ENCODE measurements at places on chromosomes 2 and 18. TPM values are rescaled to one million over a fixed set of nuclear protein-coding genes. Genes with fewer than 3 reads are reported as not detected.

GRCh38 chr18:54532962-54533361 lies 58.1 kb upstream of the DYNAP start:
- no peak for DNase-seq

- no peak for DNase-seq
Observed at GRCh38 chr2:31728406-31729064, 147.8 kb upstream of the SRD5A2 start.

DNA sequence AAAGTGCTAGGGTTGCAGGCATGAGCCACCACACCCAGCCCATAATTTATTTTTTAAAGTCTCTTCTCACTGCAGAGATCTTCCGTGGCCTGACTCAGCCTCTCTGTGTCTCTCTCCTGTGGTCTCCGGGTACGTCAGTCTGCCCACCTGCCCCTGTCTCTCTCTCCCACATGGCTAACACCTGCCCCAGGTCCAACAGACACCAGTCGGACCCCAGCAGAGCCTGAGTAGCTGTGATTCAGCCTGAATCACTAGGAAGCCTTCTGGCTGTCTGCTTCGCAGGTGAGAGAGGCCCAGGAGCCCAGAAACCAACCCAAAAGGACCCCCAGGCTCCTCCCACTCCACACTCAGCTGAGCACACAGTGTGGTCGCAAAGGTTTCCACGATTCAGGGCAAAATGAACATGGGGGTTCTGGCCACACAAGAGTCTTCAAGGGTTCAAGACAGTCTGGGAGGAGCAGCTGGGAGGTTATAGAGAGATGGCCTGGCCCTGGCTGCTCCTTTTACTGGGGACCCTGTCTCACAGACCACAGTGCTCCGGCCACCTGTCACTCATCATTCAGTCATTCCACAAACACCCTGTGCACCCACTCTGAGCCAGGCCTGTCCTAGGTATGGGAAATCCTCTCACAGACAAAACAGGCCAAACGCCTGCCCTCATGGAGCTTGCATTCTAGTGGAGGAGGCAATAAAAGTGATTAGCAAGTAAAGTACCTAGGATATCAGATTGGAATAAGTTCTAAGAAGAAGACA lies 8.6 kb downstream of the RUFY4 start:
- no peak for DNase-seq

DNA sequence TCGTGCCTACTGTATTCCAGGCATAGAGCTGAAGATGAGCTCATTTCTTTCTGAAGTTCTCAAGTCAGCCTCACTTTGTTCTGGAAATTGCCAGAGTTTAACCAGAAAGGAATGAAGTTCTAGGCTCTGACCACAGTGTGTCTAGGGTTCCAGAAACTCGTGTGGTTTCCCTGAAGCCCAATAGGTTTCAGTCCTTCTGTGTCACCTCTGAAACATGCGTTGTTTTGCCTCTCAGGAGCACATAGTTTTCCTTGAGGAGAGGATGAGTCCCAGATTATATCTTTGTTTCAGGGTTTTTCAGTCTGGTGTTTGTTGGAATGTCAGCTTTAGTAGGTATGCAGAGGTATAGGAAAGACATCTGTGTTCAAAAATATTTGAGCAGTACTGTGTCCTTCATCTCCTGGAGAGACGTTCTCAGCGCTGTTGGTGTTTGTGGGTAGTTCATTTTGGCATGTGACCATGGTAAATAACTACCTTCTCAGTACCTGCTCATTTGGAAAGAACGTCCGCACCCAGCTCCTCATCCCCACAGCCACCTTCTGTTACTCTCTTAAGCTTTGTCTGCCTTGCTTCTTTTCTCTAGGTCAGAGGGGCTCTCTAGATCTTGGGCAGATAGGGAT lies 56.6 kb downstream of the RALBP1 start:
- DNase-seq: no peak

MOB4 gene
- polyA plus RNA-seq: 22.2 TPM

- no peak for DNase-seq
Observed at GRCh38 chr2:604854-605524, 72.2 kb downstream of the TMEM18 start.

GRCh38 chr2:75799859-75800258 lies 89.1 kb upstream of the GCFC2 start:
- DNase-seq: no peak

DNA sequence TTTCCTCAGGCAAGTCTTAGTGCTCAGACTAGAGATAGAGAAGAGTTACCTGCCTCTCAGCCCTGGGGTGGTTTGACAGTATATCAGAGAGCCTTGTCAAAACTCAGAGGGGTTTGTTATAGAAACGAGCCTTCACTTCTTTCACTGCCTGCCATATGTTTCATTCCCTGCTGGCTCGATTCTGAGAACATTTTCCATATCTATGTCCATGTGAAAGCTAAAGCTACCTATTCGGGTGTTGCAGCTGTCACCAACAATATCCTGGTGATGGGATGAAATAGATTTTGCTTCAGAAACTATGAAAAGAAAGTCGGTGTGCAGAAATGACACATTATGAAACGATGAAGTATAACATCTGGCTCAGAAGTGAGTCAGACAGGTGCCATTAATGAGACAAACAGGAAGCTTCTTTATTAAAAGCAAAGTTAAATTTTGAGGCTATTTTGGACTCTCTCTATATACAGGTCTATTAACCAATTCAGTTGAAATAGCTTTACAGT lies 56.1 kb upstream of the TANK start:
- DNase-seq: no peak

C2orf74 gene
- polyA plus RNA-seq: 18.6 TPM

GRCh38 chr2:218329826-218330593 lies 26.6 kb upstream of the CATIP start:
- DNase-seq: no peak

GRCh38 chr18:22417496-22418188 lies at the start of gene CTAGE1:
CTAGE1 (minus strand) TSS chr18:22417915; CDS start chr18:22417811, 104 bp downstream.
- no peak for DNase-seq

SERPINB13 gene
- polyA plus RNA-seq: not detected

DNA sequence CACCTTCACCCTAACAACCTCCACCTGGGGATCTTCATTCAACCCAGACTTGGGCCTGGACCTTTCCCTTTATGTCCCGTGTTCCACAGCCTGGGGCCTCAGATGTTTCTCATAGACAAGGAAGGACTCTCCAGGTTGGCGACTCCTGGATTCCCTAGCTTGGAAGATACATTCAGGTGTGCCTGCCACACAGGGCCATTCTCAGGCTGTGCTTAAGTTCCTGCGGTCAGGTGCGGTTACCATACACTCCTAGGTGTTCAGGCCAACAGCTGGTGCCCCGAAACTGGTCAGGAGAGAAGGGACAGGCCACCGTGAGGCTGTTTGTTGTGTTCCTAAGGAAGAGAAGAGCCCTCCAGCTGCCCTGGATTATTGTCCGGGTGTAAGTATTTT lies 15.6 kb downstream of the SLC4A3 start:
- DNase-seq: peak; percentile 61

DNA sequence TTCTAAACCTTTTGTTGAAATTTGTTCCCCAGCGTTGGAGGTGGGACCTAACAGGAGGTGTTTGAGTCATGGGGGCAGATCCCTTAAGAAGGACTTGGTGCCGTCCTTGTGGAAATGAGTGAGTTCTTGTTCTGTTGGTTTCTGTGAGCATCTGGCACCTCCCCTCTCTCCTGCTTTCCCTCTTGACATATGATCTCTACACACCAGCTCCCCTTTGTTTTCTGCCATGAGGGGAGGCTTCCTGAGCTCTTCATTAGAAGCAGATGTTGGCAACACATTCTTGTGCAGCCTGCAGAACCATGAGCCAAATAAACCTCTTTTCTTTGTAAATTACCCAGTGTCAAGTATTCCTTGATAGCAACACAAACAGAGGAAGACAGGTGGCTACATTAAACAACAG lies 23.8 kb downstream of the NABP1 start:
- no peak for DNase-seq

GRCh38 chr2:122634256-122634655 lies 878.8 kb downstream of the TSN start:
- no peak for DNase-seq

KLHL14 gene
- not detected for polyA plus RNA-seq

- DNase-seq: no peak
Observed at GRCh38 chr18:63376538-63376937, 9.5 kb upstream of the KDSR start.

DNA sequence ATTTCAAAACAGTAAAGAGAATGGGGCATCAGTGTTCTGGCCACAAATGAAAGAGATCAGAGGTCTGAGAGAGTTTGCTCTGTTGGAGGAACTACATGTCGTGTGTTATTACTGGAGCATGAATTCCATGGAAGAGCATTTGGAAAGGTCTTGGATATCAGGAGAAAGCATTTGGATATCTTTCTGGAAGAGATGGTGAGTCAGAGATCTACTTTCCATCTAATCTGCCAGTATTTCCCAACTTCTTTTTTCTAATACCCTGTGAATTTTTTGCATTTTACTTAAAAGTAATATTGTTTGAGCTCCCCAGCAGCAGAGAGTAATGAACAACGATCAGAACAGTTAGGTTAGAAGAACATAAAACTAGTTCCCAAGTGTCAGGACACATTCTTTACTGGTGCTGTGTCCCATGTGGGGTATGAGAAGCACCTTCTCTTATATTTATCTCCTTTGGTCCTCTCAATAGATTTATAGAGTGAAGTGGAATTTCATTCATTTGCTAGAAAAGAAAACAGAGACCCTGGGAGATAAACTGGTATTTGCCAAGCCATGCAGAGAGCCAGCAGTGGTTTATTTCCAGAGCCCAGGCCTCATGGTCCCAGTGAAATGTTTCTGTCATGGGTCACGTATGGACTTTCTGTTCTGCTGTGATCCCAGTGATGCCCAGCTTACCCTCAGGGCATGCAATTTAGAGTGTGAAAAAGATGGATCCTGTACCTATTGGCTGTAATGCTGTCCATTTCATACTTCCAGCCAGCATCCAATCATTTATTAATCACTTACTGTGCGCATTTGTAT lies 130.8 kb upstream of the NT5C1B start:
- DNase-seq: no peak

NEMP2 gene
- 0.60 TPM for polyA plus RNA-seq

VIL1 gene
- 111 TPM for polyA plus RNA-seq

GRCh38 chr2:10426726-10427617 lies 21.2 kb downstream of the ODC1 start:
- no peak for DNase-seq

FRZB gene
- 3.7 TPM for polyA plus RNA-seq

CLK1 gene
- 76.1 TPM for polyA plus RNA-seq

GRCh38 chr2:44290261-44290660 lies 15.0 kb downstream of the SLC3A1 start:
- no peak for DNase-seq

DNA sequence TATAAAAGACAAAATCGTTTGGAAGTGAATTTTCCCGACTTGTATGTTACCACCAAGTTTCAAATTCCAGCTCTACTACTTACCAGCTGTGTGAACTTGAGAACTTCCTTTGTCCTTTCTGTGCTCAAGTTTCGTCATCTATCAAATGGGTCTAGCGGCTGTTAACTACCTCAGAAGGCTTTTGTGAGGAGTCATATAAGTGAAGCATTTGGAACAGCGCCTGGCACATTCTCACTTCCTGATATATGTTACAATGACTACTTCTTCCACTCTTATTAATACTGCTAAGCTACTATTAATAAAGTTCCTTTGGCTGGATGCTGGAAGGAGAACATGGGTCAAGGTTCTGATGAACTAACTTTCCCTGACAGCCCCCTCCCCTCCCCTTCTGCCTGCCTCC lies 104.5 kb downstream of the MEIS1 start:
- DNase-seq: no peak

Data from sigmoid colon (tissue), 7 donors.